Stimulated activated CD8-positive, alpha-beta memory T cell treated with anti-CD3 and anti-CD28 coated beads, Interleukin-7, amount 100 ng/mL, for 1 hour (primary cell): ENCODE measurements at places on chromosomes 7 and 10.

DNA sequence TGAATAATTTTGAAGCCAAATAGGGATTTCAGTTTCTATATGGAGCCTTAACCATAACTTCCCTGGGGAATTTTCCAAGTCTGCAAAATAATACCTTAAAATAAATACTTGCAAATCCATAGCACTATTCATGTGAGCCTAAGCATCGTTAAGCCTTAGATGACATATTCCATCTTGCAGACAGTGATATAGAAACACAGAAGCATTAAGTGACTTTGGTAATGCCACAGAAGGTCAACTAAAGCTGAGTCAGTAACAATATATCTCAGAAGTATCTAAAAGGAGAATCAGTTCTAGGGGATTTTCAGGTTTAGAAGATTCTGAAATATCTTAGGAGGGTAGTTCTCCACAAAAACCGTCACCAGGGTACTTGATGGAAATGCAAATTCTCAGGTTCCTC, 163.4 kb upstream of the COL1A2 start:
- DNase-seq = no peak

GRCh38 chr7:39349452-39350123, 216.6 kb upstream of the YAE1 start:
- DNase-seq = no peak

DNA sequence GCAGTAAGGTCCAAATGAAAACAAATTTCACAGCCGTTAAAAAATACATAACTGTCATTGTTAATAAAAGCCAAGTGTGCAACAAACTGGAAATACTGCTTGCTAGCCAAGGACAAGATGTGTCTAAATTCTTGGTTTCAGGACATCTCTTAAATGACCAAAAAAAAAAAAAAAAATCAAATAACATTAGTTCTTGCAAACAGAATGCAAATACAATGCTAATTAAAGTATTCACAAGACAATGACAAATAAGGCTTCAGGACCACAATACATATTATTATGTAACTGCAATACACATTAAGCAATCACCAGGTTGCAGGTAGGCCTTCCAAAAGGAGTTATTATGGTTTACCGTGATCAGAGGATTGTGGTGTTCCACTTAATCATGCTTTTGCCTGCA, 3.6 kb downstream of the ARHGAP21 start:
- no peak for DNase-seq

- DNase-seq = no peak
Observed at GRCh38 chr7:4996696-4997222, 37.8 kb upstream of the MMD2 start.

DNA sequence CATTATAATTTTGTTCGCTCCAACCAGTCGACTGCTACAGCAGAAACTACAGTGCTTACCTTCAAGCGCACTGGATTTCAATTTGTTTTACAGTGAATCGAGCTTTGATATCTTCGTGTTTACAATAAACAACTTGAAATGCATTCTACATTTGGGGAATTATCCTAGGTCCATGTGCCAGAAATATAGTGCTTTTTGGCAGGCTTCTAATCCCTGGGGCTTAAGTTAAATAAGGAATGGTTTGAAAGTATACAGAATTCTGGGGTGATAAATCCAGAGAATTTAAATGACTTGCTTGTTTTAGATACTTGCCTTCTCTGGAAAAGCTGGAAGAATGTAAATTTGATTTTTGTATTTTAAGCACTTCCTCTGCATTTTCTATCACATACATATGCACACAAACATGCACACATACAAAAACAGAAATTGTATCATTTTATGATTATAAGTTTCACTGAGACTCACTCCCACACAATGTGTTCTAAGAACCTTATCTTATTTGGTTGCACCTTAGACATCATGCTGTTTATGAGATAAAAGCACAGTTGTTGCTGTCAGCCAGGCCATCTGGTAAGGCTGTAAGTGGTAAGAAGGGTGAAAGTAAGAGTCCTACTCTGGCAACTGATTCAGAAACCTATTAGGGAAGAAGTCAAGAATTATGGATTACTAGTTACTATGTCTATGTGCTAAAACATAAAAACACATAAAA, 347.2 kb upstream of the KCND2 start:
- DNase-seq = no peak
